ENCODE measurements at places on chromosomes 12 and 14.

GRCh38 chr12:47165934-47166333 lies 86.2 kb upstream of the AMIGO2 start:
- DNase-seq = no peak

DNA sequence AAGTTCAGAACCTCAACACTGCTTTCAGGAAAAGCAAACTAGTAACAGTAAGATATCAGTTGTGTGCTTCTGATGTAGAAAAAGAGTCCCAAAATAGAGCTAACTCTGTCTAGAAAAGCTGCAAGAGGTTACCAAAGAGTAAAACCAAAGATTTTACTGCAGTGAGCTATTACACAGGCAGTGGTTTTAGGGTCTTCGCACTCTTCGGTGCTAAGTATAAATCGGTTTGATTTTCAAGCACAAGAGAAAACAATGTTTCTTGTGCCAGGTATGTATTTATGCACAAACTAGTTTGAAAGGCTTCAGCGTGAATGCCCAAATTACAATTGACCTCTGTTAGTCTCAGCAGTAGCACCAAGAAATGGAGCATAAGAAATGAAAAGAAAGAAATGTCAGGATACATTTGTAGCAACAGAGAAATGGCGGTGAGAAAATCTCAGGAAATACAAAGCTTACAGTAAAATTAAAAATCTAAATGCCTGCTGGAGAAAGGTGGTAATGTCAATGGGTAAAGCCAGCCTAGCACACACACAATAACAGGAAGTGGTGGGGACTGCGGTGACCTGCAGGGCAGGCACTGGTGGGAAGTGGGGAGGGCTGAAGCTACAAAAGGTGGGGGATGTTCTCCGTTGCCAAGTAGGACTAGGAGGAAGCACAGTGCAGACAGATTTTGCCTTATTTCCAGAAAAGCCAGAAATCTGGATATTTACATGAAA lies 18.0 kb upstream of the DYRK2 start:
- no peak for DNase-seq

DNA sequence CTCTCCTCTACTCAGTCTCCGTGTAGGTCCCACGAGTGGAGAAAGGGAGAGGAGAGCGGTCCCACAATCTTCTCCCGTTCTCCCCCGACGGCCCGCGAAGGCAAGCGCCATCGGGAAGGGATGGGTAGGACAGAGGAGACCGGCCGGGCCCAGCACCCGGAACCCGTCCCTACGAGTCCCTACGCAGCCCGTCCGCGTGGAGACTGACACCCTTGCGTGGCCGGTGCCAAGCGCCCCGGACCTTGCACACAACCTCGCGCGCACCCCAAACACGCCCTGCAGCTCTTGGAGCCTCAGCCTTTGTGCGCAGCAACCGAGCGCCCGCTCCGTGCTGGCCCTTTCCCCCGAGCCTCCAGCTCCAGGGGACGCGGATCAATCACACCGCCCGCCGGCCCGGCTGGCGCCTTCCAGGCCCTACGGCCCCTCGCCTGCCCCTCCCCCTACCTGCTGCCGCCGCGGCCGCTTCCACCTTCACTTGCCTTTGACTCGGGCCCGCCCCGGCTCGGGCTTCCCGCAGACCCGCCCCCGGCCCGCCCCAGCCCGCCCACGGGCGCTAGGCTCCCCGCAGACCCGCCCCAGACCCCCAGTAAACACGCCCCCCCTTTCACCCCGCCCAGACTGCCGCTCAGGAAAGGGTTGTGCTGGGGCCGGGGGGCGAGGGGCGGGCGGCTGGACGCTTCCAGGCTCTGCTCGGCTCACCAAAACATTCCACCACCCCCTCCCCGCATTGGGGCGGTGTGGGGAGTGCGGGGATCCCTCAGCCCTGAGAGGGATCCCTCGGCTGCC lies at the start of gene NDRG2:
NDRG2 (minus strand) TSS at position 477 of the 786 bp plus-strand sequence. CDS start 1,746 bp downstream, outside the sequence.
- DNase-seq = no peak

- DNase-seq = no peak
Measured at GRCh38 chr14:92657457-92658142, 90.8 kb downstream of the LGMN start.

- no peak for DNase-seq
Measured at GRCh38 chr14:76040704-76041103, 55.1 kb downstream of the IFT43 start.
